ENCODE measurements at places on chromosomes 12 and 14.

- peak; percentile 85 for DNase-seq
Measured at GRCh38 chr12:76863005-76863670, 15.7 kb downstream of the CSRP2 start.

DNA sequence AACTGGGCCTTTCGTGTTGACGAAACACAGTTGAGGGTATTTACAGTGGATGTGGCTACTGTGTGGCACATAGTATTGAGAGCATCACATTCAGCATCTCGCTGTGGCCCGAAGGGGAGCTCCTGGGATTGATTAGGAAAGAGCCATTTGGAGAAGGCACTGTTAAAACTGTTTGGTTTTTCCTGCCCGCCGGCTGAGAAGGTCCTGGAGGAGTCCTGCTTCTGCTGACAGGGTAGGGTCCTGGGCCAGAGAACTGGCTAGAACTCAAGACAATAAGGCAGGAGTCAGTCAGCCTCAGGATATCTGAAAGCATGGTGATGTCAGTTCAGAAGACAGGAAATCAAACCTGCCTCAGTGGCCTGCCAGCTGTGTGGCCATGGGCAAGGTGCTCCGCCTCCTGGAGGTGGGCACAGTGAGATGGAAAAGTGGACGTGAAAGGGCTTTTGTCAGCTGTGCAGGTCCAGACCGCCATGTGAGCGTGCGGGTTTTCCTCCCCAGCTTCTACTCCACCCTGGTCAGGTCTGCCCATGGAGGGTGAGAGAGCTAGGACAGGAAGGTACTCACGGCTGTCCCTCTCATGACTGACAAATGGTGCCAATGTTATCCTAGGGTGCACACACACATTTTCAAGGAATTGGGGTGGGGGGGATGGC, 92.3 kb downstream of the NTF3 start:
- no peak for DNase-seq

DNA sequence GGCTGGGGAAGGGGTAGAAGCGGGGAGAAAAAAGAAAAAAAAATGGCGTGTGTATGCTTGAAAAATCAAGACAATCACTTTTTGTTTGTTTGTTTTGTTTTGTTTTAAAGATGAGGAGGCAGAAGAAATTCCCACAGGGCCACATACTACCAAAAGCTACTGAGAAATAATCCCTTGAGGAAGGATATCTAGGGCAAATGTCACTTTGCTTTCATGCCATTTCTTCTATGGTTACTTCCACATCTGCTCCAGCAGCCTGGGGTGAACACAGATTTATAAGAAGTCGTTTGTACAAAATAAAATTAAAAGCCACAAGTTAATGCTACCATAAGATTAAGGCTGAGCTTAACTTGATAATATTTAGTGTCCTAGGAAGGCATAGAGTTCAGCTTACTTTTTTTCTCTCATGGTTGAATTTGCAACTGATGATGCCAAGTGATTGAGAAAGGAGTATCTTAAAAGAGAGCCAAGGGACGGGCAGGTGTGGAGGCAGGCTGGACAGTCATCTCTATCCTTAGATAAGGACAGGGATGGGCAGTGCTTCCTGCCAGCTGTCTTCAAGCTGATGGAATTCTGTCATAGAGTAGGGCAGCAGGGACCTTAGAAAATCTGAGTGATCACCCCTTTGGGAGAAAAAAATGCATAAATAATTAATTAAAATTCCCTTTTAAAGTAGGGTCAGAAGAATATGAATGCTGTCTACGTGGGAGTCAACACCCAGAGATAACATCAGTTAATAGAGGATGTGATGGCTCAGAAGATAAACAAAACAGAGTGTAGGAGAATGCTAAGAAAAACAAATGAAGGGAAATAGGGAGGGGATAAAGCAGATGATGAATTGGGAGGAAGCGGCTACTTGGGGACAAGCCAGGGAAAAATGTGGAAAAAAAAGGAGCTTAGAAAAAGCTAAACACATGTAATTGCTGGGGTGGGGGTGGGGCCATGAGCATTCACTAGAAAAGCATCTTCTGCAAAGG, 57.1 kb downstream of the DYRK2 start:
- DNase-seq: peak; percentile 84

- peak; percentile 9 for DNase-seq
Measured at GRCh38 chr14:86575141-86575540, 1045.2 kb downstream of the FLRT2 start.

- DNase-seq: peak; percentile 54
Measured at GRCh38 chr14:75125617-75126016, 1.2 kb downstream of the NEK9 start.
